Activated CD4-positive, alpha-beta memory T cell treated with anti-CD3 and anti-CD28 coated beads, Interleukin-2, amount 10 ng/mL, durations not matched to agents 7 days and 5 days (primary cell): ENCODE measurements at places on chromosomes 6 and 20. TPM values are rescaled to one million over a fixed set of nuclear protein-coding genes. Genes with fewer than 3 reads are reported as not detected.

Gene ULBP2
- 1.8 TPM for total RNA-seq

Gene AVP
- not detected for total RNA-seq

Gene COL12A1
- total RNA-seq: not detected

Gene FNDC1
- total RNA-seq: not detected

Gene LGSN
- 0.18 TPM for total RNA-seq

DNA sequence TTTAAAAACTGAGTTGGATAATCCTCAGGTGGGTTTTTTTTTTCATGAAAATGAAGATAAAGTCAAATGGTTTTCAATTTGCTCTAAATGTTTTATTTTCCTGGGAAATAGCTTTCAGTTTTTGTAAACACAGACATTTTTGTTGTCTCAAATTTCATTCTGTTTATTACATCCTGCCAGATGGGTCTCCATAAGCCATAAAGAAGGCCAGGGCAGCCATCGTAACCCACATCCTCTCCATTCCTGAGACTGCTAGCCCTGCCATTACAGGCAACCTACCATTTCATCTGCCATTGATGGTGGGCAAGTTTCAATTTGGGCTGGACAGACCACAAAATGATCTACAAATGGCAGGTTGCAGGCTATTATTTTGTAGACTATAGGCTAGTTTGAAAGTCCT is 60.8 kb downstream of the BTBD3 start:
- no peaks in the 10 kb centered on the region for H3K36me3 ChIP-seq
- DNase-seq: no peak

DNA sequence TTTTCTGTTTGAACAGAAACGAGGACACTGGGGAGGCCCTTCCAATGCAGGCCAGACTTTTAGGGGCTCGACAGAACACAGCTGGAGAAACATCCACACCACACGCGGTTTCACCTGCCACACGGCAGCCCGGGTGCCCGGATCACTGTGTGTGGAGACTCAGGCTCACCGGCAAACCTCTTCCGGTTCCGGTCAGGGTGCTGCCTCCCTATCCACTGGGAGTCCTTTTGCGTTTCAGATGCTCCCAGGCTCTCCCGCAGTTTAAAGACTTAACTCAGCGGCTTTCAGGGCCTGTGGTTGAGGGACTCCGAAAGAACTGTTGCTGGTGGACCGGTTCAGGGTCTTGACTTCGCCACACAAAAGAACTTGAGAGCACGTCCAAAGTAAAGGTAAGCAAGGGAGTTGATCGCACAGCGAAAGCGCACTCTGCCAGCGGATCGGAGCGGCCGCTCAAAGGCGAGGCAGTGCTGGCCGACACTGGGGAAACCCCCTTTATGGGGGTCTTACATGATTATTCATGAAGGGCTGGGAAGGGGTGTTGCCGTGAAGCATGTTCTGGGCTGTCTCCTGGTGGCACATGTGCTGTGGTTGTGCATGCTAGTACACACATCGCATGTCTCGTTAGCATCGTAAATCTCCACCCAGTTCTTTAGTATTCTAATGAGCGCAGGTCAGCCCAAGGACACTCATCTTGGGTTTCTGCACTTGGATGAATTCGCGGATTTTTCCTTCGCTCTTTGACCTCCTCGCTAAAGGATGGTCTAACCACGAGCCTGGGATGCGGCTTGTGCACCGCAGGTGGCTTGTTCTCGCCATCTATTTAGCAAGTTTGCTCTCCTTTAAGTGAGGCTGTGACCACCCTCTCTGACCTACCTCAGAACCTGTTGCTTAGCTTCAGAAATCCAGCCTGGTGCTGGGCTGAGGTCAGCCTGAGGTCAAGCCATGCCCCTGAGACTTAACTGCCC is 180.3 kb downstream of the CDH26 start:
- no peaks in the 10 kb centered on the region for H3K27me3 ChIP-seq
- peaks cover 15% of the 10 kb centered on the region for H3K4me1 ChIP-seq
- no peak overlapping the region for H3K27ac ChIP-seq
- H3K4me3 ChIP-seq: peak overlapping the region; percentile 18
- no peaks in the 10 kb centered on the region for H3K36me3 ChIP-seq

GRCh38 chr6:130671577-130671976 is 155.6 kb upstream of the SMLR1 start:
- H3K36me3 ChIP-seq: no peaks in the 10 kb centered on the region
- no peaks in the 10 kb centered on the region for H3K27me3 ChIP-seq
- no peak overlapping the region for H3K27ac ChIP-seq

GRCh38 chr6:141165002-141165665 is 967.6 kb upstream of the GJE1 start:
- peaks cover 2% of the 10 kb centered on the region for H3K27me3 ChIP-seq
- H3K4me1 ChIP-seq: no peaks in the 10 kb centered on the region
- DNase-seq: no peak
- no peaks in the 10 kb centered on the region for H3K36me3 ChIP-seq
- no peak overlapping the region for H3K27ac ChIP-seq
- no peak overlapping the region for H3K4me3 ChIP-seq

DNA sequence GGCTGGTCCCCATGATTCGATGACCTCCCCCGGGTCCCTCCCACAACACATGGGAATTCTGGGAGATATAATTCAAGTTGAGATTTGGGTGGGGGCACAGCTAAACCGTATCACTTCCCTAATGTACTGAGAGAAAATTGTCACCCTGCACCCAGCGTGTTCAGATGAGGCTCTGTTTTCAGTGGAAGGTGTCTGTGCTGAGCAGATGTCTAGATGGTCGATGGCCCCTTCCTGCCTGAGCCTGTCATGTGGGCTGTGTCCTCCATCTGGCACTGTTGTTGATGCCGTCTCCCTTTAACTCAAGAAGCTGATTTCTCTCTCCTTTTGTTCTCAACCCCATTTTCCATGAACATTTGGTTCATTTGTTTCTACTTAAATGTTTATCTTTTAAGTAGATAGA is 37.0 kb downstream of the TMEM181 start:
- H3K27ac ChIP-seq: no peak overlapping the region
- no peak overlapping the region for H3K4me3 ChIP-seq
- no peaks in the 10 kb centered on the region for H3K27me3 ChIP-seq
- no peaks in the 10 kb centered on the region for H3K4me1 ChIP-seq

DNA sequence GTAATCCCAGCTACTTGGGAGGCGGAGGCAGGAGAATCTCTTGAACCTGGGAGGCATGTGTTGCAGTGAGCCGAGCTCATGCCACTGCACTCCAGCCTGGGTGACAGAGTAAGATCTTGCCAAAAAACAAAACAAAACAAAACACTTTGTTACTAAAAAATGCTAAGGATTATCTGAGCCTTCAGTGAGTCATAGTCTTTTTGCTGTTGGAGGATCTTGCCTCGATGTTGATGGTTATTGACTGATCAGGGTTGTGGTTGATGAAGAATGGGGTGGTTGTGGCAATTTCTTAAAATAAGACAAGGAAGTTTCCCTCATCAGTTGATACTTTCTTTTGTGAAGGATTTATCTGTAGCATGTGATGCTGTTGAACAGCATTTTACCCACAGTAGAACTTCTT is 196.8 kb upstream of the HDDC2 start:
- H3K4me1 ChIP-seq: no peaks in the 10 kb centered on the region
- H3K36me3 ChIP-seq: no peaks in the 10 kb centered on the region
- no peak for DNase-seq
- H3K4me3 ChIP-seq: no peak overlapping the region

GRCh38 chr6:39226639-39227329 is 2.5 kb downstream of the KCNK5 start:
- H3K36me3 ChIP-seq: peaks cover 31% of the 10 kb centered on the region
- peak overlapping the region; percentile 96 for H3K27ac ChIP-seq
- peak overlapping the region; percentile 68 for H3K4me3 ChIP-seq
- peaks cover 66% of the 10 kb centered on the region for H3K4me1 ChIP-seq

DNA sequence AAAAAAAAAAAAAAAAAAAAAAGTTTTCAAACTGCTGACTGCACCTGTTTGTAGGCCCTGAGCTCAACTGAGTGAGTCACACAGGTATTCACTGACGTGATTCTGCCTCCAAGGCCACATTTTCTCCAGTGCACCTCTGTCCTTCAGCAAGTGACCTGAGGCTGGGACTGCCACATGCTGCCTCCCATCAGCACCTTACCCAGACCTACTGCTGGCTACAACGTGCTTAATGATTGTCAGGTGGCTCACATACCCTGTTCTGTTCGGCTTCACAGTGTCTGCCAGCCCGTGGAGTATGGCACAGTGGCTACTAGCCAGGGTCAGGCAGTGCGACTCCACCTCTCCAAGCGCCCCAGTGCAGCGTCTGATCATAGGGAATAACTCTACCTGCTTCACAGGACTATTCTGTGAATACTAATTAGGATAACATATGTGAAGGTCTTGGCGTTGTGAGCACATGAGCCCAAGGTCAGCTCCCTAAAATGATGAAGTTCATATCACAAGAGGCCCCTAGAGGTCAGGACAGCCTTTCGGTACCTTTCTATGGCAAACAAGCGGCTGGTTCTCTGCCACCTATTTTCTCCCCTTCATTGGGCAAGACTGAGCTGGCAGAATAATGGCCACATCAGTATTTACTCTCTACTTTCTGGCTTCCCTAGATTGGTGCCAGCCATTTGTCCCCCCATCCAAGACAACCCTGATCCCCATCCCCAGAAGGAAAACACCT is 28.1 kb downstream of the RIPOR3 start:
- H3K27me3 ChIP-seq: peaks cover 9% of the 10 kb centered on the region
- no peaks in the 10 kb centered on the region for H3K36me3 ChIP-seq
- no peak overlapping the region for H3K27ac ChIP-seq

GRCh38 chr6:38498085-38498484 is 141.6 kb downstream of the BTBD9 start:
- H3K27ac ChIP-seq: no peak overlapping the region
- peaks cover 9% of the 10 kb centered on the region for H3K4me1 ChIP-seq
- H3K27me3 ChIP-seq: no peaks in the 10 kb centered on the region
- H3K4me3 ChIP-seq: no peak overlapping the region
- no peaks in the 10 kb centered on the region for H3K36me3 ChIP-seq

DNA sequence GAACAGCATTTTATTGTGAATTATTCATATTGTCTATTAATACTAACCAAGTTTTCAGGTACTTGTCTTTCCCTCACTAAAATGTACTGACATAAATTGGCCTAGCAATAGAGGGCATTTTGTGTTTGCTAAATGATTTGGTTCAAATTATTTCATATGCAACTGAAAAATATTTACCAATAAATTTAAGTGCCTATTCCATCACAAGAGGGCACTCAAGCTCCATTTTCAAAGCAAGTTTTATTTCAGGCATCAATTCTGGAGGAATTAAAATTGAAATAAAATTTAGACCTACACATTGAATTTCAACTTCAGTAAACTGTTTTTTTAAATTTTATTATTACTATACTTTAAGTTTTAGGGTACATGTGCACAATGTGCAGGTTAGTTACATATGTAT is 114.3 kb upstream of the SYNCRIP start:
- H3K4me1 ChIP-seq: no peaks in the 10 kb centered on the region
- H3K4me3 ChIP-seq: no peak overlapping the region
- peaks cover 23% of the 10 kb centered on the region for H3K27me3 ChIP-seq

DNA sequence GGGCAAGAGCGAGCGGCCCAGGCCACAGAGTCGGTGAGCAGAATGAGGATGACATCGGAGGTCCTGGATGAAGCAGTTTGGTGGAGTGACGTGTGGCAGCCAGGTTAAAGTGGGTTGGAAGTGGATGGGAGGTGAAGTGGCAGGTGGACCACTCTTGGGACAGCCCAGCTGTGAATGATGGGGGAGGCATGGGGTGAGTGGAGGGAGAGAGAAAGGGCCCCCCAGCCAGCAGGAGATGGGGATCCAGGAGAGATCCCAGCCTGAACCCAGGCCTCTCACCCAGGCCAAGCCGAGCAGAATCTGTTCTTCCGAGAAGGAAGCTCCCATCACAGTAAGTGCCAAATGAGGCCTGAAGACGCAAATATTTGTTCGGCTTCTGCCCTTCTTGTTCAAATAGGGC is 27.0 kb upstream of the SLC32A1 start:
- H3K27me3 ChIP-seq: peaks cover 3% of the 10 kb centered on the region
- H3K36me3 ChIP-seq: no peaks in the 10 kb centered on the region
- no peak for DNase-seq
- H3K4me3 ChIP-seq: no peak overlapping the region
- no peak overlapping the region for H3K27ac ChIP-seq

- H3K27ac ChIP-seq: no peak overlapping the region
- no peaks in the 10 kb centered on the region for H3K4me1 ChIP-seq
- no peaks in the 10 kb centered on the region for H3K36me3 ChIP-seq
- no peak for DNase-seq
- peaks cover 3% of the 10 kb centered on the region for H3K27me3 ChIP-seq
Observed at GRCh38 chr20:58054082-58054779, 174.2 kb downstream of the ANKRD60 start.

GRCh38 chr6:16657768-16658167 is 103.5 kb downstream of the ATXN1 start:
- peaks cover 56% of the 10 kb centered on the region for H3K36me3 ChIP-seq
- H3K27ac ChIP-seq: peak overlapping the region; percentile 94
- H3K27me3 ChIP-seq: no peaks in the 10 kb centered on the region

GRCh38 chr20:41734506-41734945 is 116.3 kb upstream of the CHD6 start:
- no peaks in the 10 kb centered on the region for H3K4me1 ChIP-seq
- H3K4me3 ChIP-seq: no peak overlapping the region
- H3K27me3 ChIP-seq: peaks cover 2% of the 10 kb centered on the region
- DNase-seq: peak; percentile 32
- no peak overlapping the region for H3K27ac ChIP-seq
- H3K36me3 ChIP-seq: no peaks in the 10 kb centered on the region

GRCh38 chr6:111558690-111559187 is 46.9 kb downstream of the TRAF3IP2 start:
- H3K36me3 ChIP-seq: peaks cover 49% of the 10 kb centered on the region
- DNase-seq: no peak
- peaks cover 3% of the 10 kb centered on the region for H3K4me1 ChIP-seq
- H3K4me3 ChIP-seq: no peak overlapping the region
- H3K27ac ChIP-seq: no peak overlapping the region

DNA sequence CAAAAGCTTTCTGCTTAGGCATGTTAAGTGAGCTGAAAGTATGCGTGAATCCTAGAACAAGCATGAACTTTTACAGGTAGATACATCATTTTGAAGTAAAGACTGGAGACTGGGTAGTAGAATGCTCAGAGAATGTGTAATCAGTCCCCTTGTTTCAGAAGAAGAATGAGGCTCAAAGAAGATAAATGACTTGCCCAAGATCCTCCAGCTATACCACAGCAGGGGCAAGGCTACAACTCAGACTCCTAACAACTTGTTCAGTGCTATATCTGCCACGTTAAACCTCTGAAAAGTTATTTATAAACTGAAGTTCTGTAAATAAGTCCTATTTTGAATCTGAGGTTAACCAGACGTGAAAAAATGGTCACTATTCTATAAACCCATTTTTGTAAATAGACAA is 2.9 kb downstream of the RIPOR2 start:
- peak overlapping the region; percentile 98 for H3K27ac ChIP-seq
- H3K27me3 ChIP-seq: no peaks in the 10 kb centered on the region
- H3K4me3 ChIP-seq: peak overlapping the region; percentile 99
- peaks cover 63% of the 10 kb centered on the region for H3K4me1 ChIP-seq

DNA sequence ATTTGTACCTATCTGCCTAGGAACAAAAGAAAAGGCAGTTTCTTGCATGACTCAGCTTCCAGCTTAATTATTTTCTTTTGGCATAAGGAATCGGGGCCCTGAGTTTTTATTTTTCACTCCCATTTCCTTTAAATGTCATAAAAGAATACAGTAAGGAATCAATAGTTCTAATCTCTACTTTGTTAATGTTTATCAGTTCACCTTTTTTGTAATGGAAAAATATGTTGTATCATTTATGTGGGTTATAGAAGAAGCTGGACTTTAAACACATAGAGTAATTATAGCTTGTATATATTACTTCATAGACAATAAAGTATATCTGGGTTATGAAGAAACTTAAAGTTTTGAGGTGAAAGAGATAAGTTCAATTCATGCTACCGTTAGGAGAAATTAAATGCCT is 1214.8 kb upstream of the GJE1 start:
- H3K27me3 ChIP-seq: no peaks in the 10 kb centered on the region
- H3K4me3 ChIP-seq: no peak overlapping the region
- peaks cover 2% of the 10 kb centered on the region for H3K4me1 ChIP-seq
- no peak for DNase-seq
